Cardiac septum (tissue), 1 donor: ENCODE measurements at places on chromosomes 4 and X. TPM values are rescaled to one million over a fixed set of nuclear protein-coding genes. Genes with fewer than 3 reads are reported as not detected.

The GNL3L gene
- total RNA-seq = 35.3 TPM

The DCX gene
- total RNA-seq = 0.19 TPM

The TKTL1 gene
- total RNA-seq = 3.2 TPM

The HTR2C gene
- total RNA-seq = not detected

The MAGEA2 gene
- total RNA-seq = not detected

The HSD17B13 gene
- 0.38 TPM for total RNA-seq

The GDPD2 gene
- not detected for total RNA-seq

DNA sequence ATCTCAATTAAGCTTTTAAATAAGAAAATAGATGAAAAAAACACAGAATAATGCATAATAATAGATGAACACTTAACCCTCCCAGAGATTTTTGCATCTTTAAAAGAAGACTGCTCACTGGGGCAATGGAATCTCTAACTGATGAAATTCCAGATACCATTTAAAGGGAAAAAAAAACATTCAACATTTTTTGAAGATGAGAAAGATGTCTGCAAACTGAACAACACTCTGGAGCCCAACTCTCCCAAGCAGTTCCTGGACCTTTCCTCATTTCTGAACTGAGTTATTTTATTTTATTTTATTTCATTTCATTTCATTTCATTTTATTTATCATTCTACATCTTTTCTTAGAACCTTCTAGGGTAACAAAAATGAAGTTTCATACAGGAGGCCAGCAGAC lies 90.7 kb downstream of the CORIN start:
- no peak for DNase-seq

DNA sequence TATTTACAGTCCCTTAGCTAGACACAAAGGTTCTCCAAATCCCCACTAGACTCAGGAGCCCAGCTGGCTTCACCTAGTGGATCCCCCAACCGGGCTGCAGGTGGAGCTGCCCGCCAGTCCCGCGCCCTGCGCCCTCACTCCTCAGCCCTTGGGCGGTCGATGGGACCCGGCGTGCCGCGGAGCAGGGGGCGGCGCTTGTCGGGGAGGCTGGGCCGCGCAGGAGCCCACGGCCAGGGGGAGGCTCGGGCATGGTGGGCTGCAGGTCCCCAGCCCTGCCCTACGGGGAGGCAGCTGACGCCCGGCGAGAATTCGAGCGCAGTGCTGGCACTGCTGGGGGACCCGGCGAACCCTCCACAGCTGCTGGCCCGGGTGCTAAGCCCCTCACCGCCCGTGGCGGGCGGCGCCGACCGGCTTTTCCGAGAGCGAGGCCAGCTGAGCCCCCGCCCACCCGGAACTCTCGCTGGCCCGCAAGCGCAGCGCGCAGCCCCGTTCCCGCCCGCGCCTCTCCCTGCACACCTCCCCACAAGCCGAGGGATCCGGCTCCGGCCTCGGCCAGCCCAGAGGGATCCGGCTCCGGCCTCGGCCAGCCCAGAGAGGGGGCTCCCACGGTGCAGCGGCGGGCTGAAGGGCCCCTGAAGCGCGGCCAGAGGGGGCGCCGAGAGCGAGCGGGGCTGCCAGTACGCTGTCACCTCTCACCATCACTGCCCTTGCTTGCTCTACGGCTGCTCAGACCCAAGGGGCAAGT lies 39.4 kb downstream of the WFS1 start:
- no peak for DNase-seq

GRCh38 chr4:1418494-1419285 lies 12.4 kb upstream of the NKX1-1 start:
- peak; percentile 63 for DNase-seq

DNA sequence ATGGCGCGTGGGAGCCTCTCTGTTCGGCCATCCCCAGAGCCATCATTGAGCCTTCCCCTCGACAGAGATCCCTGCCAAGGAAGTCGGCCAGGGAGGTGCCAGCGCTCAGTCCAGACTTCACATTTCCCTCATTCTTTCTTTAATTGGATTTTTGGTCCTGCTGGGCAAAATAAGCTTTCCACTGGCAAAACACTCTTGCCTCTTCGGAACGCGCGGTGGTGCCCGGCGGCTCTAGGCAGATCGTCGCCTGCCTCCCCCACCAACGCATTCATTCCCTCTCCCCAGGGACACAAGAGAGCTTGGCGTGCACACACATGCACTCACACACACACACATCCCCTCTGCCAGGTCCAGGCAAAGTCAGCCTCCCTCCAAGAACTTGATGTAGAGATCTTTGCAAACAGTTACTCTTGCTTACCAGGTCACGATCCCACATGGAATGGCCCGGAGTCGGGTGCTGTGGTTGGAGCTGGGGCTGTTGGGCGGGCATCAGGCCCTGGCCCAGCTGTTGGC lies 257.1 kb downstream of the BCOR start:
- no peak for DNase-seq

DNA sequence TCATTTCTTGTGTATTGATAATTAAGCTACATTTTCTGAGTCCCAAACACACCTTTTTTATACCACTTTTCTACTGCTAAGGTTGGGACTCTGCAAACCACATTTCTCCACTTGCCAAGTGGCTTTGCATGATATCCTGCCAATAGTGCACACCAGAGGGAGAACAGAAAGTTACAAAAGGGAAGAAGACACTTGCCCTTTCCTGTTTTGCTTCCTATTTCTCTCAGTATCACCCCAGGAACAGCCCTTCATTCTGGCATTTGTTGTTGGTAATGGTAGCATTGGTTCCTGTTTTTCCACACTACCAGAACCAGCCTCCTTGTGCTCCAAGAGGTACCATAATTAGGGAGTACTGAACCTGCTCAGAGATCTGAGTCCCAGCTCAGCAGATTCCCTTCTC lies 87.1 kb downstream of the HDX start:
- no peak for DNase-seq

DNA sequence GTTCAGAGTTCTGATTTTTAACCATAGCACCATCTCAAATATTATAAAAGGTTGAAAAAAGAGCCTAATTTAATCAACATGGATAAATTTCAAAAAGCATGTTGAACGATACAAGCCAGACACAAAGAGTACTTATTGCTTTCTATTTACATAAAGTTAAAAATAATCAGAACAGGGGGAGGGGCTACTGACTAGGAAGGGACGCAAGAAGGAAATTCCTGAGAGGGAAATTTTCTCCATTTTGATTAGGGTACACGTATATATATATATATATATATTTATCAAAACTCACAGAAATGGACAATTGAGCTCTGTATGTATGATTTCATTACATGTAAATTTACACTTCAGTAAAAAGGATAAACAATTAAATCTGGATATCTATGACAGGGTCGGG lies 482 bp upstream of the MBTPS2 start:
- DNase-seq = no peak

DNA sequence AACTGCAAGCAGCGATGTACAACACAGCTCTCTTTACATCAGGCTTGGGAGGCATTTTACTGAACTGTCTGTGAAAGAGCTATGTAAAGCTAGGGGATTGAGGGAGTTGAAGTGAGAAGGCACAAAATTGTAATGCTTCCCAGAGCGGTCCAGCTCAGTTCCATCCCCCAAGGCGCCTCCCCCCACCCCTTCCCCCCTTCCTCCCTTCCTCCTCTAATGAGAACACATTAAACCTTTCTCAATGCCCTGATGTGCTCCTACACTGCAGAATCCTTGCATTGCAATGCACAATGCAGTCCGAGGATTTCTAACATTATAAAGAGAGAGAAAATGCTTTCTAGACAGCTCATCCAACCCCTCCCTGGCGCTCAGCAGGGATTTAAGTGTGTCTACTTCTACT lies 73.9 kb downstream of the CXXC4 start:
- no peak for DNase-seq

DNA sequence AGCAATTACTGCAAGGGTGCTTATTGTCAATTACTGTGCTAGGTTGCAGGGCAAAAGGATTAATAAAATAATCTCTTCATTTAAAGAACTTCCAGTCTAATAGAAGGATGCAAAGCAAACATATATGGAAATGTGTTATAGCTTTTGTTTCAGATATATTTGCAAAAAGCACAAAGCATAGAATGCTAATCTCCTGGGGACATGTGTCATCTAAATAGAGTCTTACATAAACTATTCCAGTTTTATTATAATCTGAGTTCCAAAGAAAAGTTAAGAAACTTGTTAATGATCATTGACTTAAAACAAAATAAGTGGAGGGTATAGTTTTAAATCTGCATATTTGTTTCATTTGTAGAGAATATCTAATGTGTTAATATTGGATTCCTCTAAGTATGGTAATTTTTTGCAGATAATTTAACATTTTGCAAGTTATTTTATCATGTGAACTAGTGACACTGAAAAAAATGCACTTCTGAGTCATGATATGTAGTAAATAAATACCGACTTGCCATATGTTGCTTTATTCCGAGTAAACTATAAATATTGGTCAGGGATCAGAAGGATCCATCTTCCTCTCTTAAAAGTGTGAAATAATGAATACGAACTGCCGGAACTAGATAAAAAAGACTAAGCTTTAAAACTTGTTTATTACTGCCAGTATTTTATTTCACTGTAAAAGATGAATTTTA lies 231.9 kb upstream of the FAT4 start:
- no peak for DNase-seq

GRCh38 chr4:154186035-154186434 lies 305.6 kb downstream of the DCHS2 start:
- no peak for DNase-seq

DNA sequence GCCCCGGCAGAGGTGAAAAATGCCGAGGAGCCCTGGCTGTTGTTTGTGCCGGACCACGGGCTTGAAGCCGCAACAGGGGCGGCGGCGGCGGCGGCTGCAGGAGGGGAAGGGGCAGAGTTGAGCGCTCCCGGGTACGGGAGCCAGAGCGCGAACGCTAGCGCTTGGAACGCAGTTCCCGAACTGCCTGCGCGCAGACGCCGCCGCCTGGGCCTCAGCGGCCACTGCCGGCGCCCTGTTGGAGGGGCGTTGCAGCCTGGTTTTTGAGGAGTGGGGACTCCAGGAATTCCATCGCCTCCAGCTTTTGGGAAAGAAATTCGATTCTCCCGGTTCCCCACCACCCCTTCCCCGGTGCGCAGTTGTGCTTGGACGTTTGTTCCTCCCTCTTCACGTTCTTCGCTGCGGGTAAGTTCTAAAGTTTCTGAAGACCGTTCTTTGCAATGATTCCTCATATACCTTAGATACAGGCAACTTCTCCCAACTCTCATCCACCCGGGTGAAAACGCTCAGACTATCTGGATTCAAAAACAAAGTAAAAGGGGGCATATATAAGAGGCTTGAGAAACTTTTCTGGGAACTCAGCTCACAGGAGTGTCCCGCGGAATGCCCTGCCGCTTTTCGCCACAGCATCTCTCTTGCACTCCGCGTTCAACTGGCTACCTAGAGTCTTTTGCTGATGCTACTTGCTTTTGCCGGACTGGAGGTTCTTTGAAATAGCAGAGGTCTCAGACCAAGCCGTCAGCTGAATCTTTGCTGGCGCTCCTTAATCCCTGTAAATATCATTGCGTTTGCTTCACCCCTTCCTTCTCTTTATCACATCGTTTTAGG lies 1.0 kb downstream of the FAT4 start:
- no peak for DNase-seq

DNA sequence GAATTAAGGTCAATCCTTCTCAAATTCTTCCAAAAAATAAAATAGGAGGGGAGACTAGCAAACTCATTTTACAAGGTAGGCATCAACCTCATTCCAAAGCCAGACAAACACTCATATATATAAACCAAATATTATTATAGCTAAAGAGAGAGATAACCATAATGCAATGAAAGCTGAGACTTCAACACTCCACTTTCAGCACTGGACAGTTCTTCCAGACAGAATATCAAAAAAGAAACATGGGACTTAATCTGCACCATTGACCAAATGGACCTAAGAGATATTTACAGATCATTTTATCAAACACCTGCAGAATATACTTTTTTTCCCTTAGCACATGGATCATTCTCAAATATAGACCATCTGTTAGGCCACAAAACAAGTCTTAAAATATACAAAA lies 15.5 kb upstream of the EDA2R start:
- DNase-seq = no peak

DNA sequence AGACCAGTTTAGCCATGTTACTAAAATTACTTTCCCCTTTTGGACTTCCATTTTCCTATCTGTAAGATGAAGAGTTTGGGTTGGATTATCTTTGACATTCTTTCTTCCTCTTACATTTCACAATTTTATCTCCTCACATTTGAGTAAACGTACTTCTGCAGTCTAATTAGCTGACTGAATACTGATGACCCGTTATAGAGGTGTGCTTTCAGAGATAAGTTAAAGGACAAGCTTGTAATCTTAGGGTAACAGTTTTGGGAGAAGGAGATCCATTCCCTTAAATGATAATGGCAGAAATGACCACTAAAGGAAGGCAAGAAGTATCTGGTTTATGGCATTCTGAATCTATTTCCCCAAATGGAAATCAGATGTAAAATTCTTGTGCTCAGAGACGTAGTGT lies 222.6 kb upstream of the FTHL17 start:
- no peak for DNase-seq

DNA sequence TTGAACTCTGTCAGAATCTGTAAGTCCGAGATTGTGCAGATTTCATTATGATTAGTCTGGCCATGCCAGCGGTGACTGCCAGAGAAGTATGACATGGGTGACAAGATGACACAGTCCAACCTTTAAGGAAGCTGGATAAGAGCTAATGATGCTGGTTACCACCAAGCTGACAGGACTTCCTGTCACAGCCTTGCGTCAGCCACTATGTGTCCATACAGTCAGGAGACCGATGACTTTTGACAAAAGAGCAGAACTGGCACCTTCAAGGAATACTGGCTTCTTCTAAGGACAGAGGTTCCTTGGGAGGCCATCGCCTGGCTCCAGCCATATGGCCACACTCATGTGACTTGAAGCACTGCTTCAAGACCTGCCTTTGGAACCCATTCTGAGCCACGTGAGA lies 67.2 kb upstream of the TFDP3 start:
- DNase-seq = no peak

DNA sequence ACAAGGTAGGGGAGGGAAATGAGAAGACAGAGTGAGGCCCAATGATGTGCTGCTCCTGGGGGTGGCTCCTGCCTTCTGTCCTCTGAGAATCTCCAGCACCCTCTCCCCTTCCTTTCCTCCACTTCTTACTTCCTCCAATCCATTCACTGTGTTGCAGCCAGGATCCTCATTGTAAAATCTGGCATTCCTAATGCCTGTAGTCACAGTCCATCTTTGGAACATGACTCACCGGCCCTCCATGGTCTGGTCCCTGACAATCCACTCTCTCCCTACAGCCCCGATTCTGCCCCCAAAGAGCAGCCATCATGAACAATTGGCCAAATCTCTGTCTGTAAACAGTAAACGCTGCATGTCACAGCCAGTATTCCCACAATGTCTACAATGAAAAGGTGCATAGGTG lies 72.9 kb downstream of the CLNK start:
- no peak for DNase-seq

- no peak for DNase-seq
Measured at GRCh38 chr4:14218641-14219040, 591.1 kb upstream of the BOD1L1 start.

GRCh38 chrX:18537068-18537467 lies 111.7 kb downstream of the CDKL5 start:
- no peak for DNase-seq

DNA sequence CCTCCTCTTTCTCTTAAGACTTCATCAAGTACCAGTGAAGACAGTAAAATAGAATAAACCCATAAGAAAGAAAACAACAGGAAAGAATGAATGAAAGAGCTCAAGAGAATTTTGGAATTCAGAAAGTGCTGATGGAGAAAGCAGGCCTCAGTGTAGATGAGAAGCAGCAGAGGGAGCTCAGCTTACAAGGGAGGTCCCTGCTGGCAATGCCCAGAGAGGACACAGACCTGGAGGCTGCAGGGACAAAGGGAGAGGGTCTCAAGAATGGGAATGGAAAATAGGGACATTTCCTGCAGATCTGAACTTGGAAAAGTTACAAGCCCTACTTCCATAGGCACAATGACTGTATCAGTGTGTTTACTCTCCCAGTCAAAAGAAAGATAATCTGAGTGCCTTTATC lies 64.5 kb upstream of the MAGEA10 start:
- DNase-seq = no peak

- no peak for DNase-seq
Measured at GRCh38 chrX:102067966-102068723, 57.3 kb upstream of the TCEAL2 start.
